ENCODE measurements at places on chromosomes 1 and 21. TPM values are rescaled to one million over a fixed set of nuclear protein-coding genes. Genes with fewer than 3 reads are reported as not detected.

CRP gene
- total RNA-seq: not detected

DNA sequence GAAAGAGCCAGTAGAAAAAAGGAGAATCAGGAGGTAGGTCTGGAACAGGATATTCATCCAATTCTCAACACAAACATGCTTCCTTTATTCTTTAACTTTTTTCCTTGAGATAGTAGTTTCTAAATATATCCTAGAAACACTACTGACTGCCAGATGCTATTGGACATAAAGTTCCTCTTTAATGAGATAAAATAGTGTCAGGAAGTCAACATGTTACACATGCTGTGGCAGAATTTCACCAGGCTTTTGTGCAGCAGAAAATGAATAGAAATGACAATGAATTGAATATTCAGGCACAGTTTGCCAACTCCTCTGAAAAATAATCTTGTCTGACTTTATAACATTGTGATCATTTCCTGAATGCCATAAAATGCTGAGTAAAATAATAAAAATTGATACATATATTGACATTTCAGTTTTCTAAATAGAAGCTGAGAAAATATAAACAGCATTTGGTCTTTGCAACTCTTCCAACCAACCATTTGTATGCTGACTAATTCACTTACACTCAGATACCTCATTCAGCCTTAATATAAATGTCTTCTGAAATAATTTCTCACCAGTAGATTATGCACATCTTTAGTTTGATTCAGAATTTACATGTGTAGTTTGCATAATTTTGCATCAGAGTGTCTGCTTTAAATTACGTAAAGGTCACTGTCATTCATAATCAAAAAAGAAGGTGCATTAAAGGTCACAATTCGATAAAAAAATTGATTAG lies 486.1 kb upstream of the ADGRL2 start:
- no peak for DNase-seq

SYCP1 gene
- not detected for total RNA-seq

DNA sequence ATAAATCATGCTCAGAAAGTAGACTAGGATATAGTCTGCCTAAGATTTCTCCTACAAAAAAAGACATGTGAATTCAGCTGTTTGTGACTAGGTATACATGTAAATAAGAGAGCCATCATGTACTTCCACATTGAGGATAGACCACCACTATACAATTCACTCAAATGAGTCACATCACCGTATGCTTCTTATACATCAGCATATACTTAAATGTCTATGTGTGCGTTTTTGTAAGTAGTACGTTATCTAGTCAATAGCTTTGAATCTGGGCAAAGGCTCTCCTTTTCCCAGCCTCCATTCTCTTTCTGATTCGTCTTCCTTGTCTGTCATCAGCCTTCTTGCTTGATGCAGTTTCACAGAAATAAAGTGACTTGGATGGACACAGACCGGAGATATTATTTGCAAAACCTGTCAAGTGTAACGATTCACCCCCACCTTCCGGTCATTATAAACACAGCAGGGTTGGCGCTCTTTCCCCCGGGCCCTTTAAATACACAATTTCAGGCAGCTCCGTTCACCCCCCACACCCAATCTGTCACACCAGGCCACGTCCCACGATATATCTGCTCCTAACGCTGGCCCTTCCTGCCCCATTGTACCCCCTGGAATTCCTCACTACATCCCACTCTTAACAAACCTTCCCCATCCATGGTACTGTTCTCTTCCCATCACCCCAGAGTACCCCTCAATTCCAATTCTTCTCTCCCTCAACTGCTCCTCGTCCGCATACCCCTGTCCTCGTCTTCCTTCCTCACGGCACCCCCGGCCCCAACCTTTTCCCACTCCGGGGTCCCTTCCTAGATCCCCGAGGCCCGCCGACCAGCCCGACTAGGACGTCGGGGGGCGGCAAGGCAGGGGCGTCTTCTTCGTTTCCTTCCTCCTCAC lies 636 bp downstream of the VAMP4 start:
- peak; percentile 33 for DNase-seq

GRCh38 chr1:154742606-154743005 lies 127.5 kb downstream of the KCNN3 start:
- DNase-seq: no peak

DNA sequence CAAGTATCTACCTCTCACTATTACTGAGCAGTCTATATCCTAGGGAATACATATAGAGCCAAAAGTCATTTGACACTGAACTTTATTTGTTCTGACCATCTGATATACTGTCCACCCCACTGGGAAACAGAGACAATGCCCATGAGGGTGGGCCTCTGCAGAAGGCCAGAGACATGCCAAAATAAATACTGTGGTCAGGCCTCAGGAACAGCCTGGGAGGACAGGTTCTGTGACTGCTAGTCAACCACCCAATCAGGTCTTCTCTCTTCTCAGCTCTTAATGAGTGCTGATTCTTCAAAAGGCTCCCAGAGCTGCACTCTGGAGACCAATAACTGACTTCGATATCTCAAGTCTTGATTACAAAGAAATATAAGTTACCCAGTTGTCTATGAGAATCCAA lies 5.5 kb upstream of the ANKRD35 start:
- peak; percentile 44 for DNase-seq

FCGR2B gene
- not detected for total RNA-seq

DNA sequence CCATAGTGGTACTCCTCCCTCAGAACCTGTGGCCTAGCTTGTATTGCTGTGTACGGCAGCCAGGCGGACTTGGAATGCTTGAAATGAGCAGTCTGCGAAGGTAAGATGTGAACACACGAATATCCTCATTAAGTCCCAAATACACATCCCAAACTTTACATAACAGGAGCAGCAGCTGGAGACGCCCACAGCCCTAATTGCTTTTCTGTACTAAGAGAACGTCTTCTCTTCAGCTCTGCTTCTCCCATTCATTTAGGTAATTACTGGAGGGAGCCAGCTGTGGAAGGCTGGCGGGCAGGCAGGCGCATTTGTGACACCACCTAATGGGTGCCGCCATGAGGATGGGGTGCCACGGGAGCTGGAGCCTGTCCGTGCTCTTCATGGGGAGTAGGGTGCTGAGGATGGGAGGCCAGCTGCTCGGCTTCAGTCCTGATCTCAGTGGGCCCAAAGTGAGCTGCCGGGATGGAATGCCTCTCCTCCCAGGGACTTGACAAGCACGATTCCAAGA lies 66.6 kb upstream of the POU3F1 start:
- no peak for DNase-seq

STUM gene
- 0.45 TPM for total RNA-seq

DNA sequence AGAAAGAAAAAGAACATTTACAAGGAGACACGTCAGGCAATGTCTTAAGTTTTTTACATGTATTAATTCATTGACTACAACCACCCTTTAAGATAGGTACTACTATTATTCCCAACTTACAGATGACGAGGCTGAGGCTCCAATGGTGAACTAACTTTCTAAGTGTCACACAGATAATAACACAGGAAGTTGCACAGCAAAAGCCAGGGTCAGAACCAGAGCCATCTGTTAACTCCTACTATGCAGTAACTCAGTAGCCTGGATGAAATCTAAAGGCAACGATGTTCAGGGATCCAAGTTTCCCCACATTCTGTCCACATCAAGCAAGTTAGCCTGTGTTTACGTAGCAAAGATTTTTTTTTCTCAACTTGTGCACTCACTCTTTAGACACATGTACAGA lies 371.7 kb downstream of the PTPRC start:
- DNase-seq: no peak

DNA sequence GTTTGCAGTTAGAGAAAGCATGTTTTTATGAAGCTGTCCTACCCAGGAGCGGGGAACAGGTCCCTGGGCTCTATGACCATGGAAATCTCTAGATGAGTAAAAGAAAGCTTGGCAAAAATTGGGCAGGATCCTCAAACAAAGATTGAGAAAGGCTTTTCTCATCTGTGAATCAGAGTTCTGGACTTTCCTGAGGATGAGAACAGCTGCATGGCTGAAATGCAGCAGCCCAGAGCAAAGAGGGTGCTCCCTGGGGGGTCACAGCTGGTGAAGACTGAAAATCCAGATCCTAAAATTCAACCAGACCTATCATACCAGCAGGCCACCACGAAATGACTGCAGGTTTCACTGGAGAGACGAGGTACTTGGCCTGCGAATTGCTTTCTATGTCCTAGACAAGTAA lies 65.7 kb upstream of the APP start:
- DNase-seq: no peak

RPTN gene
- total RNA-seq: not detected

DNA sequence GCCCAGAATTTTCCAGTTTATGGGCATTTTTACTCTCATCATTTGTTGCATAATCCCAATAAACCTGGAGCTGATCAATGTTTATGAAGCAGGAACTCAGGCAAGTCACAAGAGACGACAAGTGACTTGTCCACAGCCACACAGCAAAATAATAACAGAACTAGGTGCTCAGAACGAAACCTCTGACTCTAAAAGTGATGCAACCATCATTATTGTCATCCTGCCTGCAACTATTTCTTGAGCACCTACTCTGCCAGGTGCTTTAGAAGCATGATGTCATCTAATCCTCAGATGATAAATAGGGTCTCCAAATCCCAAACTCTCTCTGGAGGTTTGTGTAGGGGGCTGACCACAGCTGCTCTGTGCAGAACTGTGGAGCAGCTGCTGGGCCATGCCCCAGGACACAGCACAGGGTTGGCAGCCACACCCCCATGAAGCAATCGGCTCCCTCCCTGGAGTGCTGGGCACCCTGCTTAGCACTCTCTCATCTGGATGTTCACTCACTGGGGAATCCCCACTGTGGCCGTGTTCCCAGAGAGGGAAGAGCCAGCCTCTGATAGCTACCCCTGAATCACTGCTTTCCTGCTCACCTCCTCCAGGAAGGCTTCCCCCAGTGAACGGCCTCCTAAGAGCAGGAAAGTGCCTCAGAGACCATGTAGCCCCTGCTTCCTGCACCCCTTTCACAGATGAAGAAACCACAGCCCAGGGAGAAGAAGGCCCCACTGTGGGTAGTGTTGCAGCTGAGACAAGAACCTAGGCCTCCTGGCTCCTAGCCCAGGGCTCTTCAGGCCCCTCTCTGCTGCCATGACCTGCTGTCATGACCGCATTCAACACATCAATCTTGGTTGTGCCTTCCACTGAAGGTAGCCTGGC lies 2.1 kb downstream of the TTC22 start:
- peak; percentile 69 for DNase-seq

- DNase-seq: no peak
Observed at GRCh38 chr1:231116738-231117137, 45.1 kb upstream of the TRIM67 start.

- no peak for DNase-seq
Observed at GRCh38 chr1:48773133-48773532, 3.6 kb downstream of the BEND5 start.

PINK1 gene
- total RNA-seq: 78.5 TPM
